Colonic mucosa (tissue), 4 donors: ENCODE measurements at places on chromosomes 7 and 10. TPM values are rescaled to one million over a fixed set of nuclear protein-coding genes. Genes with fewer than 3 reads are reported as not detected.

The RNLS gene
- 13.0 TPM for total RNA-seq

The TMEM176B gene
- total RNA-seq: 256 TPM

The PTER gene
- 20.5 TPM for total RNA-seq

The H2BK1 gene
- total RNA-seq: not detected

The CDK14 gene
- 4.9 TPM for total RNA-seq

The BHLHA15 gene
- total RNA-seq: 0.67 TPM

The PDLIM1 gene
- total RNA-seq: 246 TPM

The ST8SIA6 gene
- 0.94 TPM for total RNA-seq

The CLDN4 gene
- total RNA-seq: 932 TPM

The GJC3 gene
- total RNA-seq: not detected

The COL13A1 gene
- 1.0 TPM for total RNA-seq

The UCMA gene
- not detected for total RNA-seq
